ENCODE measurements at places on chromosomes 2 and 18.

- no peak for DNase-seq
These were observed 63.6 kb downstream of the HNRNPLL start for GRCh38 chr2:38539086-38539485.

DNA sequence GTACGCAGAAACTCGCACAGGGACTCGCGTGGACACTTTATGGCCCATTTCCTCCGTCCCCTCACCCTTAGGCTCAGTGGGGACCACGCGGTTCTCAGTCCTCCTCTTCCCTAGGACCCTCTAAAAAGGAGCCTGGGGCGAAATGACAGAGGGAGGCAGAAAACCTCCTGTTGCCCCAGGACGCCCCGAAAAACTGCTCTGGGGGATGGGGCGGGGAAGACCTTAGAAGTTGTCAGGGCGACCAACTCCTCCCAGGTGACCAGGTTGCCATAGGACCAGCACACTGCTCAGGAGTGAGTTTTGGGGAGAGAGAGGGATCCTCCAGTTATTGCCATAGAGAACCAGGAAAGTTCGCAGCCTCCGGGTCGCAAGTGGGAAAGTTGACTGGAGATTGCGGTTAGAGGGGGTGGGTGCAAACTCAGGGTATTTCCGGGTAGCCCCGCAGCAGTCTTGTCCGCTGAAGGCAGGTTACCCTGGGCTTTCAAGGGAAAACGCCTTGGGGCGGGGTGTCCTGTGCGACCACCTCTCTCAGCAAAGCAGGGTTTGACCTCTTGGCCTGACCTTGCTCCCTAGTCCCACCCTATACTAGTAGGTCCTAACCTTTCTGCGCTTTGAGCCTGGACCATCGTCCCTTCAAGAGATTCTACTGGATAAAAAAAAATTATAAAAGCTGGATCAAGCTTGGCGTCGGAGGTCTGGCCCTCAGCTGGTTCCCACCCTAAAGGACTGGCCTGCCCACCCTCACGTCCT lies 7.8 kb upstream of the PAX3 start:
- no peak for DNase-seq

- DNase-seq = no peak
These were observed 126.7 kb downstream of the BCL2 start for GRCh38 chr18:63192885-63193349.

DNA sequence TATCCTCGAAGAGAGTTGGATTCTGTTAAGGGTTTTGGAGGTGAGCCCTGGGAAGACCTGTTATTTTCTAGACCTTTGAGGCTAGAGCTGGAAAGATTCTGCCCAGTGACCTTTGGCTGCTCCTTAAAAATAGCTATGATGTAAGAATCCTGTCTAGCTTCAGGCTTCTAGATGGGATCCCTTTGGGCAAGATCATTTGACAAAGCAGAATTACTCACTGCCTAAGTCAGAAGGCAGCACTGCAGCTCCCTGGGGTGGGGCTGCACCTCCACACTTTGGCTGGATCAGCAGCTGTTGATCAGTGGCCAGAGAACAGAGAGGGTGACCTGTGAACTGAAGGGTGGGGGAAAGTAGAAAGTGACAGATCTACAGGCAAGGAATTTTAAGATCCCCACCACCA lies 103.8 kb downstream of the ASAP2 start:
- DNase-seq = peak; percentile 82

- DNase-seq = peak; percentile 37
These were observed 18.3 kb downstream of the ERBB4 start for GRCh38 chr2:212520340-212520739.

DNA sequence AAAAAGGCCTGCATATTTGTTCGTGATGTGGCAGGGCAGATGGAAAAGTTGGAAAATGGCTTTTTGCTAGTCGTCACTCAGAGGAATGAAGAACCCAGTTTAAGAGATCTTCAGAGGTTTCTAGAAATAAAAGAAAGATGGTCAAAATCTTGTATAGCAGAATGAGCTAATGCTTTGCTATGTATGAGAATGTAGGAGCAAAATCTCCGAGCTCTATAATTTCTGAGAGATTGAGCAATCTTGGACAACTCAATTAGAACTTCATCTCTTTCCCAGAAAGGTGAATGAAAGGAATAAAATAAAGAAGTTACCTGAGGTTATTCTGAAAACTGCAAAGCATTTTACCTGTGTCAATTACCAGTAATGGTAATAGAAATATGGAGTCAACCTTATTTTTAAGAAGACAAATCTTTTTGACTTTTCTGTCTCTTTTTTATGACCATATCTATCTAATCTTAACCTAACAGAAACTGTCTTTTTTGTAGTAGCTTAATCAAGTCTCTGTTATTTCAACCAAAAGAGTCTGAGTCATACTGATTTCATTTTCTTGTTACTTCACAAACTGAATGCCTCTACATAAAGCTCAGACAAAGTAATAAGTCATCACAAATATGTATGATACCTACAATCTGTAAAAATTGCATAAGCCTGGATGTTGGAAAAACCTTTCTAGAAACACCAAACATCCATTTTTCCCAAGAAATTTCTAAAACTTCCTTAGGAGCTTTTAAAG lies 32.5 kb downstream of the CCDC68 start:
- peak; percentile 57 for DNase-seq

- DNase-seq = no peak
These were observed 6.9 kb downstream of the LRRC30 start for GRCh38 chr18:7237673-7238272.

DNA sequence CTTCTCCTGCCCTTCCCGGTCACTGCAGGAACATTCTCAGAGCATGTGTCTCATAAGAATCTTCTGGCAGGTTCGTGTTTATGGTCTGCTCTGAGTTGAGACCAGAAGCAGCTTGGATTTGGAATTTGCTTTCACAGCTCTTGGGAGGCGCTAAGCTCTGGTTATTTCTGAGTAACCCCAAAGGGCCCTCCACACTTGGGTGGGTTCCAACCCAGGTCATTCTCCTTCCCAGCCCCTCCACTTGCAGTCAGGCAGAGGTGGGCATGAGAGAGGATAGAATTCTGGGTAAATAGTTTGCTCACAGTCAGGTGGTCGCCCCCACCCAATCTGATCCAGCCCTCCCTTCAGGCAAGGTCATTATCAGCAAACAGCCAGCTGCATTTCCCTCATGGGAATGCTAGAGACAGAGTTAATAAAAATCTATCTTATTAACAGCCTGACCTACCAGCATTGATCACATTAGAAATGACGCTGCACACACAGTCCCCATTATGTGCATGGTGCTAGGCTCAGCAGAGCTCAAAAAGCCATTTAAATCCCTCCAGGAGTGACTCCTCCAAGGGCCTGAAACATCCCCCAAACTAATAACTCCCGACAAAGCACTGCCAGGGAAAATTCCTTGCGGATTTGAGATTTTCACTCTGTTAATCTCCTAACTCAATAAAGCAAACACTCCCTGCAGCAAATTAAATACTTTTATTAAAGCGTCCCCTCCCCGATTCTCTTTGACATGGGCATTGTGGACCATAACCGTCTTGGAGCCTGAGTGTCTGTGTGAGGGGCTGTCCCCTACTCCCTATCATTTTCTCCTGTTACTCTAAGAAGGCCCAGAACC lies 61.9 kb downstream of the SLC4A5 start:
- DNase-seq = no peak

- no peak for DNase-seq
These were observed 52.4 kb downstream of the DPP4 start for GRCh38 chr2:162021516-162022058.

DNA sequence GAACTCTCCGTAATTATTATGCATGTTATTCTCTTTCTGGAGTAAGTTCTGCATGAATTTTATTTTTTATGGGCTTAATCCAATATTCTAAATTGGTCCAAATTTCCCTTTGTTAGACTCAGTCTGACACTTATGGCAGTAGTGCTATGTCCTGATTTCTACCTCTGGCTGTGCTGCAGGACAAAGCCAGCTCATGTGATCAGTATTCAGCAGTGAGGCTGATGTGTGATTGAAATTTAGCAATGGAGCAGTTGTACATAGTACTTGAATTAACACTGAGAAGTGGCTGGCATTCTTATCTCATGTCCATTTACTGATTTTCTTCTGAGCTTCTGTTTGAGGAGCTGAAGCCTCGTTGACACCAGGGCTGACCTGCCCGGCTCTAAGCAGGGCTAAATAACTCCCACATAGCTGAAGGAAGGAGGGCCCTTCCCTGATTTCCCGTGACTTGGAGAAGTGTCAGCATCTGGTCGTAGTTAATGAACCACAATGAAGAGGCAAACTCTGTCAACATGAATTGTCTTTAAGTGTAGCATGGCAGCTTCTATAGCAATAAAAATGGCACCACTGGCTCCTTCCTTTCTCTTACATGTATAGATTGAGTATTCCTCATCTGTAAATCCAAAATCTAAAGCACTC lies 159.0 kb upstream of the RASGRP3 start:
- no peak for DNase-seq

- peak; percentile 70 for DNase-seq
These were observed 27.5 kb downstream of the SIX2 start for GRCh38 chr2:44981714-44982108.

GRCh38 chr2:148967056-148967455 lies 71.4 kb upstream of the LYPD6B start:
- DNase-seq = no peak

DNA sequence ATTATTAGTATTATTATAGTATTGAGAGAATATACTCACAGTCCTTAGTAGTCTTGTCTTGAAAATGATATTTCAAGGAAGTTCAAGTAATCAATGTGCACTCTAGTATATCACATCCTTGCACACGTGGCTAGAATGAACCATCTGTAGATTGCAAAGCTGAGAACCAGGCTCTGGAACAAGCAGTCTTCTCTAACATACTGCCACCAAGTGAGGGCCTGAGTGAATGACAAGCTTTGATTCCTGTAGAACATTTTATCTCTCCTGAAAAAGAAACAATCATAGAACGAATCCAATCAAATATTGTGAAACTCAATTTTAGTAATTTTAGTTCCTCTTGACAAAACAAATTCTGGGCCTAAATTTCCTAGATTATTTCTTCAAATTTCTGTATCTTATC lies 55.3 kb upstream of the SULT1C3 start:
- peak; percentile 18 for DNase-seq

- no peak for DNase-seq
These were observed 7.6 kb upstream of the ZFAND2B start for GRCh38 chr2:219198974-219199373.

- DNase-seq = no peak
These were observed 86.7 kb downstream of the FIGN start for GRCh38 chr2:163649080-163649479.

DNA sequence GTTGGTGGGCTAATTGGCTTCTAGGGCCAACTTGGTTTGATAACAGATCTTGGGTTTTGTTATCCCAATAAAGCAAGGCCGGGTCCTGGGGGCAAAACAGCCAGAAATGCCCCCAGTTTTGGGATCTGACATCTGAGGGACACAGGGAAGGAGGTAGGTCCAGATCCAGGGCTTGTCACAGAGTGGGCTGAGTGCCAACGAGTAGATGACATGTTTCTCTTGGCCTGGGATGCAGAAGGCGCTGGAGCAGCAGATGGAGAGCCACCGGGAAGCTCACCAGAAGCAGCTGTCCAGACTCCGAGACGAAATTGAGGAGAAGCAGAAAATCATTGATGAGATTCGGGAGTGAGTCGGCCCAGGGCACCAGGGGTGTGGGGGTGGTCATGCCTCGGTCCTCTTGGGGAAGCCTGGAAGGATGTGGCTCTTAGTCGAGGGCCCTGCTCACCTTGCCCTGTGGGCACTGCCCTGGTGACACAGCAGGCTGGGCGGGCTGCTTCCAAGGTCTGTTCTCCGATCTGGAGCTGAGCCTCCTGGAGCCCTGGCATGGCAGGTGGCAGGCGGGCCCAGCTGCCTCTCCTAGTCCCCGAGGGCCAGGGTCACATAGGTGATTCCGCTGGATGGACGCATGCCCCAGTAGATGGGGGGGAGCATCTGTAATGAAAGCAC lies 40.2 kb upstream of the LYPD6B start:
- no peak for DNase-seq

- peak; percentile 79 for DNase-seq
These were observed 14.0 kb downstream of the ATP8B1 start for GRCh38 chr18:57789090-57789489.

GRCh38 chr2:11842336-11842735 lies 95.9 kb downstream of the LPIN1 start:
- DNase-seq = no peak

- DNase-seq = peak; percentile 13
These were observed 214.5 kb downstream of the TMEM182 start for GRCh38 chr2:102975996-102976975.

DNA sequence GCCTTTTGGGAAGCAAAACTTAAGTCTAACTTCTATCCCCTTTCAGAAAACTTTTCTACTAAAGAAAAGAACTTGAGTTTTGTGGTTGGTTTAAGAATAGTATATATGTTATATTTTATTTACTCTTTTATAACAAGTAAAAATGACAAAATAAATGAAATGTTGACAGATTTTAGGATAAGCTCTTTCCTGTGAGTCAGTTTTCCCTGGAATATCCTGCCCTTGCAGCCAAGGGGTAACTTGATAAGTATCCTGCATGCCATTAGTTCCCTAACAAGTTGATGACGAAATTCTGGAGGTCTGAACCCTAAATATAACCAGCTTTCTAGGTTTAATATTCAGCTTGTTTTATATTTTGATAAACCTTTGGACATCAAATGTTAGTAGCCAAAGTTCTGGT lies 7.3 kb upstream of the HTR2B start:
- peak; percentile 55 for DNase-seq

DNA sequence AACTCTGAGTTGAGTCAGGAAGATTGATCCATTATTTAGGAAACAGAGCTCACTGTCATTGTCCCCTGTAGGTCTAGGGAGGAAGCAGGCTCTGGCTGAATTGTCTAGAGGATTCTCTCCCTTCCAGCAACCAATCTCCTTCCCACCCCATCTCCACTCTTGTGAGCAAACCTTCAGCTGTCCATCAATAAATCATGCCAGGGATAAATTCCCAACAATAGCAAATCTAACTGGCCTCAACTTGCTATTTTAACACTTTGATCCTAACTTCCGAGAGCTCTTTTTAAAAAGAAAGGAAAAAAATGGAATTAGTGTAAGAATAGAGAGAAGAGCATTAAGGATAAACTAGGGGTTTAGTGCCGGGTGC lies 53.5 kb downstream of the ATP8B1 start:
- DNase-seq = no peak

- no peak for DNase-seq
These were observed 41.0 kb upstream of the EPC2 start for GRCh38 chr2:148603562-148603920.

GRCh38 chr2:174717916-174718315 lies 46.4 kb downstream of the CHRNA1 start:
- no peak for DNase-seq

All from fibroblast of upper back skin (primary cell).